ENCODE measurements at places on chromosomes 2 and 18.

DNA sequence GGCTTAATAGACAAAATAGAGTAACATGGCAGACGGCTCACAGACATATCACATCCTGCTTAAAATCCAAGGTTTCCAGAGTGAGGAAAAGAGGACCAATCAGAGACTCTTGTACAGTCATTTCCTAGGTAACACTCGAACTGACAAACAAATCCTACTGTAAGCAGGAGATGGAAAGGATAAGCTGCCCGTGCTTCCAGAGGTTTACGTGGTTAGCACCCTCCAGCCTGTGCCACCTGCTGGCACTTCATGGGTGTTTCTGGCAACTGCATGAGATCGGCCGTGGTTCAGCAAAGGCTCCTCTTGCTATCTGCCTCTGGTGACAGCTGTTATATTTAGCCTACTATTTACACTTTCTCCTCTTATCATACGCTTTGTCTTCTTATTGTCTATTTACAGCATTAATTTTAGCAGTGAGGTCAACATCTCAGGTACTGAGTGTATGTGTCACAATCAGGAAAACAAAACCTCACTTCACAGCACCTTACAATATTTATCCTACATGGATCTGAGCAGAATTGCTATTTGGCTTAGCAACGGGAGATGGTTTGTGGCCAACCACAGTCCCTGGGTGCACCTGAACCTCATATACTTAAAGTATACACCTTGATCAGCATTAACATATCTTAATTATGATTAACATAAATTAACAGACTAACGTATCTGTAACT lies 226.9 kb downstream of the TMEM163 start:
- DNase-seq = peak; percentile 76

GRCh38 chr2:190488516-190489233 lies 45.8 kb downstream of the NEMP2 start:
- DNase-seq = no peak

DNA sequence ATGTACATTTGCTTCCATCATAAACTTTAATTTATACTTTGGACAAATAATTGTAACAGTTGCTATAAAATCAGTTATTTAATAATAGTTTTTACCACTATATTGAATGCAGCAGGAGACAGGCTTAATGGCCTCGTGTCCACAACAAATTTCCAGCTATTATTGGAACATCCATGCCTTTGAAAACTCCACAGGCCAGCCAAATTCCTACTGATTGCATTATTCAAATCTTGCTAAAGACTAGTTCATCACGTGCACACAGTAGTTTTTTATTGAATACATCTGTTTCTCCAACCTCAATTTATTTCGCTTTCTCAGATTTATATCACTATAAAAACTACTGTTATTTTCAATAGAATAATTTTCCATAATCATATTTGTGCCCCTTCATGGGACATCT lies 18.4 kb upstream of the PTPRM start:
- no peak for DNase-seq

DNA sequence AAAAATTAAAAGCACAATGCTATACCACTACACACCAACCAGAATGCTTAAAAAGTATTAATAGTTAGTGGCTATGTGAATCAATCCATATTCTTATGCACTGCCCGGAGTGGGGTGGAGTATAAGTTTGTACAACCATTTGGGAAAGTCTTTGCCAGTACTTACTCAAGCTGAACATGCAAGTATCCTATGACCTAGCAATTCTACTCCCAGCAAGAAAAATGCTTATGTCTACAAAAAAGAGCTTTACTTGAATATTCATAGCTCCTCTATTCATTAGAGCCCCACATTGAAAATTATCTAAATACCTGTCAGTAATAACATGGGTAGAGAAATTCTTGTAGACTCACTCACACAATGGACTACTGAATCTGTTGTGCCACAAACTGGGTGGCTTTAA lies 21.4 kb upstream of the CNOT11 start:
- no peak for DNase-seq

DNA sequence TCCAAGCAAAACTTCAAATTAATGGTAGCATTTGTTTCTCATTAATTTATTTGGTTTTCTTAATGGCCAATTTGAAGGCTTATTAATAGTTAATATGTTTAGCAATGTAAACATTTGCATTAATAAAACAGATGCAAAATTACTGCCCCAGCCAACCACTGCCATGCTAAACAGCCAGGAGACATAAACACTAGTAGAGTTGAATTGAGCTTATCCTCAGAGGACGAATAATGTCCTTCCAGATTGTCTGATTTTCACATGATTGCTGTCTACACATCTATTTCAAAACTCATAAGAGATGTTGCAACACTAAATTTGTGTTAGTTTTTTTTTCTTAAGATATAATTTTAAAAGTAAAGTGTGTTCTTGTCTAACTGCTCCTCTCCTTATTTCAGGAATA lies 128.5 kb downstream of the DCC start:
- DNase-seq = no peak

- DNase-seq = no peak
Observed at GRCh38 chr2:177281400-177282180, 17.1 kb upstream of the NFE2L2 start.

DNA sequence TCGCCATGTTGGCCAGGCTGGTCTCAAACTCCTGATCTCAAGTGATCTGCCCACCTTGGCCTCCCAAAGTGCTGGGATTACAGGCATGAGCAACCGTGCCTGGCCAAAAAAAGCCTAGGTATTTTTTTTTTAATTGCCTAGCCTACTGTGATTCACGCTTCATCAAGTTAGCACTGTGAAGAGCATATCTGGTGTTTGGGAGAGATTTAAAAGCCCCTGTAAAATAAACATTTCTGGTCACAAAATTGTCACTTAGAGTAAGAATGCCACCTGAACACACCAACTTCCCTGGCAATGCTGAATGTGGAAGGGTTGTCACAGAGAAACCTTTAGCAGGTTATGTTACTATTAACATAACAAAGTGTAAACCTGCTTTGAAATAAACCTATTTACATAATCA lies 39.7 kb upstream of the CHAC2 start:
- DNase-seq = no peak

GRCh38 chr2:10271946-10272345 lies 30.8 kb upstream of the HPCAL1 start:
- no peak for DNase-seq

- no peak for DNase-seq
Observed at GRCh38 chr18:25604196-25604893, 252.4 kb upstream of the ZNF521 start.

- no peak for DNase-seq
Observed at GRCh38 chr2:128092656-128093055, 1.7 kb downstream of the UGGT1 start.

GRCh38 chr2:235744161-235744560 lies 250.3 kb downstream of the AGAP1 start:
- no peak for DNase-seq

DNA sequence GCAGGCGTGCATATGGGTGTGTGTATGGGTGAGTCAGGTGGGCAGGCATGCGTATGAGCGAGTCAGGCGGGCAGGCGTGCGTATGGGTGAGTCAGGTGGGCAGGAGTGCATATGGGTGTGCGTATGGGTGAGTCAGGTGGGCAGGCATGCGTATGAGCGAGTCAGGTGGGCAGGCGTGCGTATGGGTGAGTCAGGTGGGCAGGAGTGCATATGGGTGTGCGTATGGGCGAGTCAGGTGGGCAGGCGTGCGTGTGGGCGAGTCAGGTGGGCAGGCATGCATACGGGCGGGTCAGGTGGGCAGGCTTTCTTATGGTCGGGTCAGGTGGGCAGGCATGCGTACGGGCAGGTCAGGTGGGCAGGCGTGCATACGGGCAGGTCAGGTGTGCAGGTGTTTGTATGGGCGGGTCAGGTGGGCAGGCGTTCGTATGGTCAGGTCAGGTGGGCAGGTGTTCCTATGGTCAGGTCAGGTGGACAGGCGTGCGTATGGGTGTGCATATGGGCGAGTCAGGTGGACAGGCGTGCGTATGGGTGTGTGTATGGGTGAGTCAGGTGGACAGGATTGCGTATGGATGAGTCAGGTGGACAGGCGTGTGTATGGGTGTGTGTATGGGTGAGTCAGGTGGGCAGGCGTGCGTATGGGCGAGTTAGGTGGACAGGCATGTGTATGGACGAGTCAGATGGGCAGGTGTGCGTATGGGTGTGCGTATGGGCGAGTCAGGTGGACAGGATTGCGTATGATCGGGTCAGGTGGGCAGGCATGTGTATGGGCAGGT lies 28.7 kb upstream of the KLF11 start:
- no peak for DNase-seq

DNA sequence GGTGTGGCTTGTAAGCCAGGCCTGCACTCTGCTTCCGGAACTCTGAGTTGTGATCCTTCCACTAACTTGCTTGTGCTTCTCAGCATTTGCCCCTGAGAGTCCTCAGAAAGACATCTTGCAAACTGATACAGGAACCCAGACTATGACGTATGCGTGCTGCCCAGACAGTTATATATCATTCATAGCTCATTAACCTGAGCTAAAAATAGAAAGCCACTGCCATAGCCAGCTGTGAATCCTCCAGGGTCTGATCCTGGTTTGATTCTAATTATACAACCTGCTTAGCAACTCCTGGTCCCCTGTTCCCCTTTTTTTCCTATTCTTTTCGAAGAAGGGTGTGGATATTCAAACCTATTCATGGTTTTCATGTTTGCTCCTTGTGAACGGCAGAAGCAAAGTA lies 63.7 kb downstream of the MARCHF4 start:
- DNase-seq = peak; percentile 78

GRCh38 chr2:144268036-144268678 lies 251.8 kb downstream of the ZEB2 start:
- DNase-seq = no peak

DNA sequence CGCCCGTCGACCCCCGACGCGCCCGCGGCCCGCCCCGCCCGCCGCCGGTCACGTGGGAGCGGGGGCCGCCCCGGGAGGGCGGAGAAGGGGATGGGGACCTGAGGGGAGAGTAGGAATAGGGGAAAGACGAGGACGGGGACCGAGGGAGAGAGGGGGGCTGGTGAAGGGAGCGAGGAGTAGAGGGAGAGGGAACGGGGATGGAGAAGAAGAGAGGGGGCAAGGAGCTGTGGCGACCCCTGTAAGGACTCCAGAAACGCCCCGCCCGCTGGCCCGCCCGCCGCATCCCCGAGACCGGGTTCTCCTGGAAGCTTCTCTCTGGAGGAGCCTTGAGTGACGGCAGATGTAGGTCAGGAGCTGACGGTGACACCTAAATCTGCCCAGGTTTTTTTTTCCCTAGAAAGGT lies 615 bp downstream of the ADNP2 start:
- peak; percentile 9 for DNase-seq

- peak; percentile 49 for DNase-seq
Observed at GRCh38 chr2:67463810-67464209, 66.7 kb downstream of the ETAA1 start.

- no peak for DNase-seq
Observed at GRCh38 chr2:31318361-31319336, 84.7 kb downstream of the EHD3 start.

DNA sequence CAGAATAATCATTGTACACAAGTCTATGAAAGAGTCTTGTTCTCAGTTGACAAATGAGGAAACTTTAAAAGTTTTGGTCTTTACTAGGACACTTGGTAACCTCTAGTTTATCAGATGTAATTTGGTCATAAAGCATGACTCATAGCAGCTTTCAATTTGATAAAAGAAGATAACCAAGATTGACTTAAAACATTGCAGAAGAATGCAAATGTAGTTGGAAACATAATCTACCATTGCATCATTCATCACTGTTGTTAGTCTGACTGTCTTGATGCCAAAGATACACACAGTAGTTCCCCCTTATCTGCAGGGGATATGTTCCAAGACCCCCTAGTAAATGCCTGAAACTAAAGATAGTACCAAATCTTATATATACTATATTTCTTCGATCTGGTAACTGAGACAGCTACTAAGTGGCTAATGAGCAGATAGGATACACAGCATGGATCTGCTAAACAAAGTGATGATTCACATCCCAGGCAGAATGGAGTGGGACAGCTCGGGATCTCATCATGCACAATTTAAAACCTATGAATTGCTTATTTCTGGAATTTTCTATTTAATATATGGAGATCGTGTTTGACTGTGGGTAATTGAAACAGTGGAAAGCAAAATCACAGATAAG lies 131.4 kb upstream of the CCDC68 start:
- DNase-seq = no peak

DNA sequence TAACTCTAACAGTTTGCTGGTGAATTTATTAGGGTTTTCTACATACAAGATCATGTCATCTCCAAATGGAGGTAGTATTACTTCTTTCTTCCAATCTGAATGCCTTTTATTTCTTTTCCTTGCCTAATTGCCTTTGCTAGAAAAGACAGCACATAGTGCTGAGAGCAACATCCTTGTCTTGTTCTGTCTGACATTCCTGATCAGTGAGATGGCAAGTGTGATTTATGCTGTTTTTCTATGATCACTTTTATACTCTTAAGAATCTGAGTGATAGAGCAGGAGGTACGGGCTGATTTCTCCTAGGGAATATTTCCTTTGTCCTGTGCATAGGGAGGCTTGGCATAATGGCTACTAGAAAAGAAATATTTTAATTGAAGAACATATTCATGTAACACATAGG lies 17.3 kb downstream of the LYPD6B start:
- DNase-seq = no peak

GRCh38 chr2:173828189-173829142 lies 136.7 kb downstream of the SP3 start:
- no peak for DNase-seq

DNA sequence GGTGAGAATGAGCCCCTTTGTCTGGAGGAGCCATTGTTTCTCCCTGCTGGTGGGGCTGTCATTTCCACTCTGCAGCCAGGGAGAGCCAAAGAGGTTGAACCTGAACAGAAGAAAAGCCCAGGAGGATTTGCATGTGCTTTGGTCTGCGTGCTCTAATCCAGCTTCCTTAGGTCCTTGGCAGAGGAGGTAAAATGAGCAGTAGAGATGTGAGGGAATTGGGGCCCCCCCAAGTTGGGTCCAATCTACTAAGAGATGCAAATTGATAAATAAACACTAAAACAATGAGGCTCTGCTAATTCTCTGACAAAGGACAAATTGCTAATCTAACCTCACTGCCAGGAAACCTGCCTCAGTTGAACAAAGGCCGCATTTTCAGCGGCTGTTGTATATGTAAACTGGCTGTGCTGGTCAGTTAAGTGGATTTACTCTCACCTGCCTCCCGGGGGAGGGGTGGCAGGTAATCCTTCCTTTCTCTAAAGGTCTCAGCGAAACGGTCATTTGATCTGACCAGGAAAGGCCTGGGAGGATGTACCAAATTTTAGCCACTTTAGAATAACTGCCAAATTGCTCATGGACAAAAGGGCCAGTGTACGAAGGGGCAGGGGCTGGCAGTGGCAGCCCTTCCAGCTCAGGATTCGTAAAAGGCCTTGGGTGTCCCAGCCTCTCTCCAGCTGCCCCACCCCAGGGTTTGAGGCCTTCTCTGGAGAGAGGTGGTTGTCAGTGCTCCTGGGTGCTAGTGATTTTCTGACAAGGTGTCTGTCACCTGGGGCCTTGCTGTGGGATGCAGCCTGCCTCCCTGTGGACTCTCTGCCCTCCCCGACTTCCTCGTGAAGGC lies 193.6 kb downstream of the MIB1 start:
- DNase-seq = no peak

DNA sequence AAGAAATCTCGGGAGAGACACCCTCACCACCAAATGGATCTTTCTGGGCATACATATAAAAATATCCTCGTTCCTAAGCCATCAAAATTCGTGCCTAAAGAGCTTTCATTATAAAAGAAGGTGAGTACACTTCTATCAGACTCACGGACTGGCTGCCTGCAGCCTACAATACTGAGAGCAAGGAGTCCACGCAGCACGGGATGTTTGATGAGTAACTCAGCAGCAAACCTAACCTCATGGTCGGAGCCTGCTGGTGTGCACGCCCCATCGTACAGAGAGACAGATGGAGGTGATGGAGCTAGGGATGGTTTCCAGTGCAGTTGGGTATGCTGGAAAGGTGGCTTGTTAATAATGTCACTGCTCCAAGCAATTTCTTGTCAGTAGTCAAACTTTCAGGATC lies 256.2 kb downstream of the FIGN start:
- no peak for DNase-seq

Measured in NCI-H1694 treated with DMSO at 0.1 percent for 48 hours (cell line).